Bronchial epithelial cell (primary cell): ENCODE measurements at places on chromosomes 3 and 15. TPM values are rescaled to one million over a fixed set of nuclear protein-coding genes. Genes with fewer than 3 reads are reported as not detected.

Gene ZBED2
- 6.3 and 8.2 TPM in 2 replicates for total RNA-seq

Gene MRAS
- total RNA-seq: 2.9 and 3.2 TPM in 2 replicates

Gene GRAMD2A
- total RNA-seq: 4.6 and 5.5 TPM in 2 replicates

Gene CA12
- total RNA-seq: 44.0 TPM in 2 replicates
